ENCODE measurements at places on chromosomes 11 and 22.

GRCh38 chr11:112017538-112017937, 7.7 kb upstream of the DLAT start:
- DNase-seq = no peak

GRCh38 chr11:3368199-3368598, 10.7 kb downstream of the ZNF195 start:
- DNase-seq = no peak

- no peak for DNase-seq
These were observed 77.0 kb upstream of the SLC25A18 start for GRCh38 chr22:17486313-17486712.

- DNase-seq = no peak
These were observed 117.3 kb downstream of the KCNQ1OT1 start for GRCh38 chr11:2582351-2582945.

GRCh38 chr11:111976119-111976766, 39.1 kb downstream of the DIXDC1 start:
- no peak for DNase-seq

DNA sequence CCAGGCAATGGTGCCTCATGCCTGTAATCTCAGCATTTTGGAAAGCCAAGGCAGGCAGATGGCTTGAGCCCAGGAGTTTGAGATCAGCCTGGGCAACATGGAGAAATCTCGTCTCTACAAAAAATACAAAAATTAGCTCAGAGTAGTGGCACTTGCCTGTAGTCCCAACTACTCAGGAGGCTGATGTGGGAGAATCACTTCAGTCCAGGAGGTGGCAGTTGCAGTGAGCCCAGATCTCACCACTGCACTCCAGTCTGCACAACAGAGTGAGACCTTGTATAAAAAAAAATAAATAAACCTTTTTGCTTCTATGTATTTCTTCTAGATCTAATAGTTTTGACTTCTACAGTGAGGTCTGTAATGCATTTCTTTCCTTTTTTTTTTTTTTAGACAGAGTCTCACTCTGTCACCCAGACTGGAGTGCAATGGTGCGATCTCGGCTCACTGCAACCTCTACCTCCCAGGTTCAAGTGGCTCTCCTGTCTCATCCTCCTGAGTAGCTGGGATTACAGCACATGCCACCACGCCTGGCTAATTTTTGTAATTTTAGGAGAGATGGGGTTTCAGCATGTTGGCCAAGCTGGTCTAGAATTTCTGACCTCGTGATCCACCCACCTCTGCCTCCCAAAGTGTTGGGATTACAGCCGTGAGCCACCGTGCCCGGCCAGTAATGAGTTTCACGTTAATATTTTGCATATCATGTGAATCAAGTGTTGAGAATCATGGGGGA, 18.1 kb upstream of the RDX start:
- no peak for DNase-seq

GRCh38 chr11:123173040-123173855, 21.8 kb downstream of the CLMP start:
- DNase-seq = no peak

DNA sequence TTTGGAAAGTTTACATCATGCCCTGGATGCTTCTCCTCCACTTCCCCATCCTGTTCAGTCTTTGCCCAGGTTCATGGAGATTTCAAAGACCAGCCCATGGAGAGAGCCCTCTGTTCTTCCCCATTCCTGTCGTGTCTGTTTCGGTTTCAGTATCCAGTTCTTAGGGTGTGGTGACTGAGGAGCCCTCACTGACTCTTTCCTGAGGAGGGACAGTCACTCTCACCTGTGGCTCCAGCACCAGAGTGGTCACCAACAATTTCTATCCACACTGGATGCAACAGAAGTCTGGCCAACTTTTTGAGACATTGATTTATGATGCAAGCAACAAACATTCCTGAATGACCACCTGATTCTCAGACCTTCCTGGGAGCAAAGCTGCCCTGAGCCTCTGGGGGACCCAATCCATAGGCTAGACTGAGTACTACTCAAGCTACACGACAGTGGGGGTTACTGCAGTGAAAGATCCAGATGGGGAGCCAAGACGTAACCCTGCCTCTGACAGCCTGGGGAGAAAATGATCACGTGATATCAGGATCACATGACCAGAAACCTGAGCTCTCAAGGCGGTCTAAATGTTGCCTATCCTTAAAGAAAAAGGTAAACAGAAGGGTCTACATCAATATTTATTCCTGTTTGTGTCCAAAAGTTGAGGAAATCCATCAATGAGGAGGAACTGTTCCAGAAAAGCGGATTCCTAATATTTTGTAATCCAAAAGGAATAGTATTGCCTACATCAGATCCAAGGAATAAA, 76.2 kb upstream of the VPREB1 start:
- no peak for DNase-seq

GRCh38 chr11:68969386-68969785, 11.4 kb downstream of the MRGPRD start:
- no peak for DNase-seq

DNA sequence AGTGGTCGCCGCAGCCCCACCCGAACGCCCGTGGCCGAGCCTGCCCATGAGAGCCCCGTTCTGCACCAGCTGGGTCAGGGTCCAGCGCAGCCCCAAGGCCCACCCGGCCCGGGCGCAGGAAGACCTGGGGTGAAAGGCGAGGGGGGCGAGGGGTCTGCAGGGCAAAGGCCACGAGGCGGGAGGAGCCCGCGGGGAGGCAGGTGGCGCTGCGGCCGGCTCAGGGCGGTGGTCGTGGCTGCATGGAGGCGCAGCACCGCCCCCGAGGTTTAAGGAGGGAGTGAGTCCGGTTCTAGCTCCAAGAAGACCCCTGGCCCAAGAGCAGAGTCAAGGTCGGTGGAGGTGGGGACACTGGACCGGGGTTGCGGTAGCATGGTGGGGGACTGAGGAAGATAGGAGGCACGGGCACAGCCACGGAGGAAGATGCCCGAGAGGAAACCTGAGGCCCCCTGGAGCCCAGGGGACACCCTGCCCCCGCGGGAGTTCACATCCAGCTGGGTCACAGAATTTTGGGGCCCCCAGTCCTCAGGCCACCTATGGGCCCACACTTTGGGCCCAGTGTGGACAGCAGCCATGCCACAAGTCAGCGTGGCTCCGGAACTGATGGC, 514 bp upstream of the HDAC10 start:
- no peak for DNase-seq

GRCh38 chr11:360326-361280, 8.7 kb upstream of the B4GALNT4 start:
- no peak for DNase-seq

GRCh38 chr11:132773751-132774150, 758.5 kb downstream of the OPCML start:
- no peak for DNase-seq

GRCh38 chr11:69295079-69295994, 1.4 kb downstream of the MYEOV start:
- no peak for DNase-seq

DNA sequence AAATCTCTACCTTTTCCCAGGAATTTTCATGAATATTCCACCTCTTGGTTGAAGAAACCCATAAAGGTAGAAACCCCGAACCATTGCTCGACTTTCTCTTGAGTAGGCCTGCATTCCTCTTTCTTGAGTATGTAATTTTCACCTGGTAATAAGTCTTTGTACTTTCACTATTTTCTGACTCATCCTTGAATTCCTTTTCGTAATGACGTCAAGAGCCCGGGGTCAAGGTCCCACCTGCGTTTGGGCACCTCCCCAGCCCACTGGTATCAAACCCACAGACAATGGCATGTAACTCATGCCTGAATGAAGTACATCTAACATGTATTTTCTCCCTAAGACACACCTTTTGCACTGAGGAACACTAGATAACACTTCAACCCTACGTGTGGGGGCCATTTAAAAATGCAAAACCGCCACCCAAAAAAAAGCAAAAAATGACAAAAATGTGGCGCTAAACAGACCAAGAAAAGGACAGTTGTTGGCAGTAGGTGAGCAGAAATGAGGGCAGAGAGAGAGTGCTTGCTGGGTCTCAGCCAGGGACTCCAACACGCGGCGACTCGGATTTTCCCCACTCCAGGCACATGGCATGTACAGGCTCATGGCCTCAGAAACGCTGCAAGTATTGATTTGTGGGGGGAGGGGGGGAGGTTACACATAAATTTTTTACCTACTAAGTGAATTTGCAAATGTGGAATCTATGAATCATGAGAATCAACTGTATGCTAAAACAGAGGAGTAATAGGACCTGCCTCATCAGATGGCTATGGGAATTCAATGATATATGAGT, 4.1 kb upstream of the C11orf24 start:
- DNase-seq = no peak

- no peak for DNase-seq
These were observed 4.8 kb upstream of the ELFN2 start for GRCh38 chr22:37431801-37432707.

GRCh38 chr11:64753019-64753379, 6.8 kb downstream of the PYGM start:
- no peak for DNase-seq

- no peak for DNase-seq
These were observed 107.0 kb upstream of the AKIP1 start for GRCh38 chr11:8803973-8804372.

DNA sequence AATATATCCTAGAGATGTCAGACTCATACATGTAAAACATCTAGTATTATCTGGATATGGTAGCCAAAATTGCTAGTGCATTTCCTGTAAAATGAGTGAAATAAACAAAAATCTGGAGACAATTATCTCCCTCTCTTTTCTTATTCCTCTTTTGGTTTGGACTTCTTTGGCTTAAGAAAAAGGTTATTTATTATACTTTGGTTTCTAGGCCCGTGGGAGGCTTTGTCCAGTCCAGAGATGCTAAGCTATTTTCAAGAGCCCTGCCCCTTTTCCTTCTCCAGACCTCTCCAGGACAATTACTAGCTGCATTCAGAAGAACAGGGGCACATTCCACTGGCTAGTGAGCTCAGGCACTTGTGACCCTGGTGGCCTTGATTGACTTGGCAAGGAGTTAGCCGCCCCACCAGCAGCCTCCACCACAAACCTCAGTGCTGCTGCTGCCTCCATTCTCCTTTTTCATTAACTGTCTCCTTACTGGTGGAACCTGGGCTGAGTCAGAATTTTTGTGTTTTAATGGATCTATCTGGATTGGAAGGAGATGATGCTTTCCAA, 747.3 kb upstream of the TENM4 start:
- DNase-seq = no peak

- DNase-seq = no peak
These were observed 36.9 kb downstream of the CAT start for GRCh38 chr11:34475656-34476055.

- DNase-seq = no peak
These were observed 4.6 kb upstream of the CCDC188 start for GRCh38 chr22:20155330-20156041.

GRCh38 chr22:19639610-19640135, 74.6 kb upstream of the SEPTIN5 start:
- DNase-seq = no peak

DNA sequence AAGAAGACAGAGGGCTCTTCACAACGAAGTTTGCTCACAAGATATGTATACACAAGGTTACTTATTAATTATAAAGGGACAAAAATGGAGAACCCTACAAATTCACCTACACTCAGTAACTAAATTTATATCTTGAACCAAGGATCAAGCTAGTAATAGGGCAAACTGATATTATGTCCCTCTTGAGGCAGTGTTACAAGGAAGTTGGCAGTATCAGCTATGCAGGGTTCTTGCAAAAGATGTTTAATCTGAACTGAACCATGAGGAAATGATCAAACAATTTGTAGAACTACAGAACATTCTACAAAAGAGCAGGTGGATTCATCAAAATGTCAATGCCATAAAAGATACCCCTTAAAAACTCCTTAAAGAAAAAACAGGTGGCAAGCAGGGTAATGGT, 10.7 kb downstream of the CADM1 start:
- no peak for DNase-seq

DNA sequence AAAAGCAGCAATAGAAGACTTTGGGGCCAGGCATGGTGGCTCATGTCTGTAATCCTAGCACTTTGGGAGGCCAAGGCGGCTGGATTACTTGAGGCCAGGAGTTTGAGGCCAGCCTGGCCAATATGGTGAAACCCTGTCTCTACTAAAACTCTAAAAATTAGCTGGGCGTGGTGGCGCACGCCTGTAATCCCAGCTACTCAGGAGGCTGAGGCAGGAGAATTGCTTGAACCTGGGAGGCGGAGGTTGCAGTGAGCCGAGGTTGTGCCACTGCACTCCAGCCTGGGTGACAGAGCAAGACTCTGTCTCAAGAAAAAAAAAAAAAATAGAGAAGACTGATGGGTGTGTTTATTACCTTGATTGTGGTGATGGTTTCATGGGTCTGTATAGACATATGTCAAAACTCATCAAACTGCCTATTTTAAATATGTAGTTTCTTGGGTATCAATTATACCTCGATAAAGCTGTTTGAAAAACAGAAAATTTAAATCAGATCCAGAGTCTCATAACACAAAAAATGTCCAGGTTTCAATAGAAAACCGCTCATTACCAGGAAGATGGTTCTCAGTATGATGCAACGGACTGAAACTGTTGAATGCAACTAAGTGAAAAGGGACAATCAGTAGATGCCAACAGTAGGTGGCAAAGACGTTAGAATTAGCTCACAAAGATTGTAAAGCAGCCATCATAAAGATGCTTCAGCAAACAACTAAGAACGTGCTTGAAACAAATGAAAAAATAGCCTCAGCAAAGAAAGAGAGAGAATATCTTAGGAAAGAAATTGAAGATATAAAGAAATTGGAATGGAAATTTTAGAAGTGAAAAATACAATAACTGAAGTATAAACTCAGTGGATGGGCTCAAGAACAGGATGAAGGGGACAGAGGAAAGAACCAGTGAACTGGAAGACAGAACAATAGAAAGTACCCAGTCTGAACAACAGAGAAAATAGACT, 33.1 kb upstream of the SEPTIN5 start:
- no peak for DNase-seq

DNA sequence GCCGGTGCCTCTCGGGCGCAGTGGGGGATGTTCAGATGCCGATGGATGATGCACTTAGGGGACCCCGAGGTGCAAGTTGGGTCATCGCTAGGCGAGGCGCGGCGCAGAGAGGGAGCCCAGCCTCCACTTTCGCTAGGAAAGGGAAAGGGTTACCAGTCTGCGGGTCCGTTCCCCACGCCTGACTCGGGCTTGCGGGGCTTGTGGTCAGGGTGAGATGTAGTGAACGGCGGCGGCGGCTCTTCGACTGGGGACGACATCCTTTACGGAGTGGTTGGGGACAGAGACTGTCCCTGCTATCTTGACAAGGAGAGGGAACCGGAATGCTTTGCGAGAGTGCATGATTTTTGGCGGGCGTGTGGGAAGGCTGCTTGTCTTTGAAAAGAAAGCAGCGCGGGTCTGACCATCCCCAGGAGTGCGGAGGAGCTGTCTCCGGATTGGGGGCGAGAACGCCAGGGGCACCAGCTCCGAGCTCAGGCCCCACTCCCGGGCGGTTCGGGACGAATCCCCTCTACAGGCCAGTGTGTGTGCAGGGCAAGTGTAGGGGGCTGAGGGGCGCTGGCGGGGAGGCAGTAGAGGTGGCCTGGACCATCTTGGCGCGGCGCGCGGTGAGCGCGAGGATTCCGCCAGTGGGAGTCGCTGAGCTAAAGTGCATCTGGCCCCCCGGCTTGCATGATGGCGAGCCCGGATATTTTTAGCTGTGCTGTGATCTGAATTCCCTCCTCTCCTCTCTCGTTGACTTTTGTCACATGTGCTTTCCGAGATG, 1.1 kb downstream of the FAT3 start:
- DNase-seq = no peak

- DNase-seq = no peak
These were observed 90.0 kb downstream of the AMOTL1 start for GRCh38 chr11:94858012-94858705.

Data from NCI-H2081 treated with DMSO at 0.1 percent for 48 hours (cell line).